ENCODE measurements at places on chromosomes 4 and X.
A peak's percentile ranks its signal among the peaks of the same experiment; 100 is the strongest.

DNA sequence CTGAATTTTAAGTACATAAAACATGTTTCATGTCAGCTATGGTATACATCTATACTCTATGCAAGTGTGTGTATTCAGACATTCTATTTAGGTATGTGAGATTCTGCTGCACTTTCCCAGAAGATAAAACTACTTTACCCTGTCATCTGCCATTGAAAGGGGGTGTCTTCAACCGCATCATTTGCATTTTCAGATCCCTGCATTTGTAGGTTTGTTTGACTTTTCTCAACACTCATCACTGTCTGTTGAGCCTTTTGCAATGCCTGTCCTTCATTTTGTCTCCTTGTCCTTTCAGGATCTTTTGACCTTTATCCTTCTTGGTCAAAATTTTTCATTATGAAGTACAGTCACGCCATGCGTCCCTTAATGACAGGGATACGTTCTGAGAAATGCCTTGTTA lies 103.5 kb downstream of the TMA16 start:
- no peak for DNase-seq

DNA sequence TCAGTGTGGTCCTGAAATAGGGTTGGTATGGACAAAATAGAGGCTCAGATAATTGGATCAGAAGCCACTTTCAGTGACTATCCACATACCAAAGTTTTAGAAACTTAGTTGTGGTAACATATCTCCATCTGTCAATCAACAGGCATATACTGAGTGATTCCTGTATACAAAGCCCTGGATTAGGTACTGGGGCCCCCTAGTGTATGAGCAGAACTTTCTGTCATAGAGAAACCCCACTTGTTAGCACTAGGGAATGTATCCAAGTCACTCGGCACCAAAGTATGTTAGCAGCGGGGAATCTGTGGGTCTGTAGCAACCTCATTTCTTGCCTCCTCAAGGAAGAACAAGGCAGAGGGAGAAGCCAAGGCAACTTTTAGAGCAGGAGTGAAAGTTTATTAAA lies 50.7 kb downstream of the MAP7D3 start:
- no peak for DNase-seq

DNA sequence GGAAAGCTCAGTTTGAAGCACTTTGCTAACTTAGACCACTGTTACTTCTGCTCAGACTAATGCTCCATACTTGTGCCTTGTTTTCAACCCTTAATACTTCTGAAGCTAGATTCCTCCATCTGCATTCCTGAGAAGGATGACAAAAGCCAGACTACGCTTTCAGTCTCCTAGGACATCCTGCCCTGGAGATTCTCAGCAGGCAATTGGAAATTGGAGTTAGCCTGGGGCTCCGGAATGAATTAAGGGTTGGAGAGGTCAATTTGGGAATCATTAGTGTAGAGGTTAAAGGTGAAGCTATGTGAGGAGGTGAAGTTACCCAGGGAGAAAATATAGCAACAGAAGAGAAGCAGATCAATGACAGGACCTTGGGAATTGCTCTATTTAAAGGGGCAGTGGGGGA lies 215.9 kb upstream of the MBNL3 start:
- no peak for DNase-seq

DNA sequence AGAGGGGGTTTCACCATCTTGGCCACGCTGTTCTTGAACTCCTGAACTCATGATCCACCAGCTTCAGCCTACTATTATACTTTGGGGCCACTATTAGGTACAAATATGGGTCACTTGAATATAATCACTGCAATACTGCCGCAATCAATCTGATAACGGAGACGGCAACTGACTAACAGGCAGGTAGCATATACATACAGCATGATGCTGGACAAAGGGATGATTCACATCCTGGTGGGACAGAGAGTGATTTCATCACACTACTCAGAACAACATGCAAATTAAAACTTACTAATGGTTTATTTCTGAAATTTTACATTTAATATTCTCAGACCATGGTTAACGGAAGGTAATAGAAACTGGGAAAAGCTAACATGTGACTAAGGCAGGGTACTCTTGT lies 10.9 kb downstream of the LRBA start:
- no peak for DNase-seq

DNA sequence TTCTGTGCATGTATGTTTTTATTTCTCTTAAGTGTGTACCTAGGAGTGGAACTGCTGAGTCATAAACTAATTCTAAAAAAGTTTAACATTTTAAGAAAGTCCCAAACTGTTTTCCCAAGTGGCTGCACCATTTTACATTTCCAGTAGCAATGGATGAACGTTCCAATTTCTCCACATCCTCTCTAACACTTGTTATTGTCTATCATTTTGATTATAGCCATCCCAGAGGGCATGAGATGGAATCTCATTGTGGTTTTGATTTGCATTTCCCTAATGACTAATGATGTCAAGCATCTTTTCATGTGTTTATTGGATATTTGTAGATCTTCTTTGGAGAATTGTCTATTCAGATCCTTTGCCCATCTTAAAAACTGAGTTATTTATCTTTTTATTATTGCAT lies 82.5 kb downstream of the PPEF1 start:
- no peak for DNase-seq

DNA sequence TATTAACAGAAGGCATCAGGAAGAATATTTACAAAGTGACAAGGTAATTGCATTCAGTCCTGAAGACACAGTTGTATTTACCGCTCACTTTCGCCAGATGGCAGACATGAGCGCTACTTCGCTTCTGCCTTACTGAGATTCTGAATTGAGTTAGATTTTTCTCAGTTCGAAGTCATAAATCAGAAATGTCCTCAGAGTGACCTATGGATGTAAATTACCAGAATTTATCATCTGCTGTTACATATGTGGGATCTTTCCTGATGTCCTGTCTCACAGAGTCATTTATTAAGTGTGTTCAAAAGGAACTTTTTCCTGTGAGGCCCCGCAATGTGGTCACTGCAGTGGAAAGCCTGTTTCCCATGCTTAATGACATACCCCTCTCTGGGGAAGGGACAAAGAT lies 97.3 kb upstream of the DCLK2 start:
- DNase-seq = peak; percentile 56

GRCh38 chr4:109155682-109156283 lies 146.7 kb downstream of the COL25A1 start:
- no peak for DNase-seq

DNA sequence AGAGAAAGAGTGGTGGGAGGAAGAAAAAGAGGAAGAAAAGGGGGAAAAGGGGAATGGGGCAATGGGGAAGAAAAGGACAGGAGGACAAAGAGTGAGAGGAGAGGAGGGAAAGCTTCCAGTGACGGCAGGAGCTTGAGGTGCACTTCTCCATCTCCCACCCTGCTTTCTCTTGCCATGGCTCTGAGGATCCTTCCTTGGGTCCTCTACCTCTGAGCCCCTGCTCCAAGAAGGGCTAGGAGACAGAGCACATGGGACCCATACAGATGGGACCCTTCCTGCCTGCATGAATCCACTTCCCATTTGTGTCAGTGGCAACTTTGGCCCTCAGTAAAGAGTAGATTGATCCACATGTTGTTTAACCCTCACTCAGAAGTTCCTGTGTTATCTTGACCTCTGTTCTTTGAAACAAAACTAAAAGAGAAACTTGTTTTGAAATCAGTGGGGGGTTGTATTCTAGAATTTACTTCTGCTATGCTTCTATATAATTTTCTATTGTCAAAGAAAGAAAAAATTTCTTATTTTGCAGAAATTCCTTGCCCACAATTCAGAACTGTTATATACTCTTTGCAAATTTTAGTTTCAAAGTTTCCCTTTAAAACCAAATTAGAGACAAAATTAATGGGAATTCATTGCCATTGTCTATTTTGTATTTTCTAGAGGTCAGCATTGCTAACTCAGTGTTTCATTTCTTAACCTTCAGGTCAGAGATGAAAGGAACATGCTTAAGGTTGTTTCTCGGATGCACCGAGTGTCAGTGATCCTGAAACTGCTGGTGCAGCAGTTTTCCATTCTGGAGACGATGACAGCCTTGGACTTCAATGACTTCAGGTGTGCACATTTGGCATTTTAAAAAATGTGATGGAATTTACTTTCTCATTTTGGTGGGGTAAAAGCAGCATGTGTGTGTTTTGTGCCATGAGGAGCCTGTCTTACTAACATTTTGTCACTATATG lies 5.0 kb downstream of the TDO2 start:
- DNase-seq = no peak

DNA sequence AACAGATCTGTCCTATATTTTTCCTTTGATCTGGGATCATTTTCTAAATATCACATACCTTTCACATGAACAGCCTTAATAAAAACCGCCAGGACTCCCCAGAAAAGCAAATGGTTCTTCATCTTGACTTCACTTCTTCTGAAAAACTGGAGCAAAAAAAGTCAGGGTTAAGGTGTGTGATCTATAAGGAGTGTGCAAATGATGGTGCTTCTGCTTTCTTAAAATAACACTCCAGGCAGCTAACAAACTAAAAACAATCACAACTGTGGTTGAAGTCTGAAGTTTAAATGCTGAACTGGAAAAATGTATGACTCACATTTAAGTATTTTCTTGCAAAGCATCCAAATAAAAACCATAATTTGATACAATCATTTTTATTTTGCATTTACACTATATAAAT lies at the start of gene JCHAIN:
Gene JCHAIN (minus strand): TSS at position 140 of the 400 bp plus-strand sequence. CDS start 18 bp downstream, at position 122.
- DNase-seq = no peak

- DNase-seq = no peak
Measured at GRCh38 chr4:54548098-54548620, 109.6 kb upstream of the KIT start.

DNA sequence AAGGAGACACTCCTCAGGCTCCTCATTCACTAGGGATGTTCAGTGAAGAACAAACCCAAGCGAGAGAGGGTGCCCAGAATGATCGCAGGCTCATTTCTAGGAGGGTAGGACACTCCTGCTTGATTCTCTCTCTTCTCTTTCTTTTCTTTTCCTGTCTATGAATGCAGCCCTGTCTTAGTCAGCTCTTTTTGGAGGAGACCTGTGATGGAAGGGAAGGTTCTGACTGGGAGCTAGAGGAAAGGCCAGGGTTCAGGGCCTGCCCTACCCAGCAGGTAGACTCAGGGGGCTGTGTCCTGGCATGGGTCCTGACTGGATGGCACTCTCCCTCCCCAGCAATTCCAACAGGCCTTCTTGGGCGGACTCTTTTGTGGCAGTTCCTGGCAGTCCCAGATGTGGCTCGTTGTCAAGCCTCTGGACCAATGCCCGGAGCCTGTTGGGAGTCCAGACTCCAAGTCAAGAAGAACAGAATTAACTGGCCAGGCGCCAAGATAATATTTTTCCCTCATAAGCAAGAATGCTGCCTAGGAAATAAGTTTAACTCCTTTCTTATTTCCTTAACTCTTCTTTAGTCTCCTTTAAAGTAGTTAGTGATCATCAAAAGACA lies 139.4 kb upstream of the SCML1 start:
- DNase-seq = no peak

DNA sequence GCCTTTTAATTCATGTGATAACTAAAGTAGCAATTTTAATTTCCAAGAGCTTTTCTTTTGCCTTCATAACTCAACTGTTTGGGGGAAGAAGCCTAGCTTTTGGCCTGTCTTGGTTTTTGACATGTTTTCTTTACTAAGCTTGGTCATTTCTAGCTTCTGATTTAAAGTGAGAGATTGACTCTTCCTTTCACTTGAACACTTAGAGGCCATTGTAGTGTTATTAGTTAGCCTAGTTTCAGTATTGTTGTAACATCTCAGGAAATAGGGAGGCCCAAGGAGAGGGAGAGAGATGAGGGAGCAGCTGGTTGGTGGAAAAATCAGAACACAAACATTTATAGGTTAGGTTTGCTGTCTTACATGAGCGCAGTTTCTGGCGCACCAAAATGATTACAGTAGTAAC lies 44.8 kb downstream of the DCLK2 start:
- no peak for DNase-seq

DNA sequence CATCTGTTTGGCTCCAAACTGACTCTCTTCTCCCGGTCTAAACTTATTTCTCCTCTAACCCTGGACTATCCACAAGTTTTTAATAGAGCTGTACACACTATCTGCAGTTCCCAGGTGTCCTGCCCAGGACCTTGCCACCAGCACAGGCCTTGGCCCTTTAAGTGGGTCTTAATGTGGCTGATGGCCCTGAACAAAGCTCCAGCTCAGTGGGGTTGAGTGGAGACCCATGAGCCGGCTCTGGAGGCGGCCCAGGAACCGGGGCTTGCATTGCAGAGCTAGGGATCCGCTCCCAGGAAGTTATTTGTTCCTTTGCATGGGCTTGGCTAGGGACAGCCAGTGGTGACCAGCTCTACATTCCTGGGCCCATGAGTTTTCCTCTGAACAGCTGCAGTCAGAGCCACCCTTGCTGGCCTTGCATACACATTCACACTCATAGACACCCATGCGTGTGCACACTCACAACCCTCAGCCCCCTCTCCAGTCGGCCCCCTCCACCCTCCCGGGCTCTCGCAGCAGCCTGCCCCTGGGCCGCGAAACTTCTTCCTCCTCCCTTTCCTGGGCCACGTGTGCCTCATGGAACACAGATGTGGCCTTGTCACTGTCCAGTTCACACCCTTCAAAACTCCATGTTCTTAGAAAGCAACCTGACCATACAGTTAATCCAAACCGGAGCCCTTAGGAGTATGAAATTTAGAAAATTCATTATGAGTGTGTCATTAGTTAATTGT lies 58.2 kb downstream of the GPR143 start:
- no peak for DNase-seq

DNA sequence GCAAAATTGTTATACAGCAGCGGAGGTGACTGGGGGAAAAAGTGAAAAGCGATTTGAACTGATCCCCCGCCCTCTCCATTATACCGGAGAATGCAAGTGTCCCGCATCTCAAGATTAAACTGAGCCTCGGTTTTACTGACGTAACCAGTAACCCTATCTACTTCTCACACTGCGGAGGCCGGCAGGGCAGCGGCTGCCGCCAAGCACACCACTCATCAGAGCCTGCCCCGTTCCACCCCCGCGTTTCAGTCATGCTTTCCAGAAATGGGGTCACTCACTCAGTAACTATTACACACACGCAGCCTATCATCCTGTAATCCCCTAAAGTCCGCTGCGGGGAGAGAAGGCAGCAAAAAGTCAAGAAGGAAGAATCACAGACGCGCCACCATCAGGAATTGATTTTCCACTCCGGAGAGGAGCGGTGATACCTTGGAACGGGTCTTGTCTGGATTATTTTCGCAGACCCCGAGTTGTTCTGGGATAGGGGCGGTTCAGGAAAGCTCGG lies 1.4 kb downstream of the RPS6KA3 start:
- DNase-seq = peak; percentile 76

- no peak for DNase-seq
Measured at GRCh38 chr4:1635464-1635863, 48.6 kb downstream of the FAM53A start.

All from suppressor macrophage (primary cell).